ENCODE measurements at places on chromosomes 2 and 18.

- DNase-seq, result no peak
Measured at GRCh38 chr2:181991171-181991885, 5.7 kb downstream of the PPP1R1C start.

- no peak for DNase-seq
Measured at GRCh38 chr2:95231723-95232122, 24.4 kb downstream of the ZNF892 start.

- no peak for DNase-seq
Measured at GRCh38 chr2:189848276-189848675, 64.0 kb downstream of the PMS1 start.

DNA sequence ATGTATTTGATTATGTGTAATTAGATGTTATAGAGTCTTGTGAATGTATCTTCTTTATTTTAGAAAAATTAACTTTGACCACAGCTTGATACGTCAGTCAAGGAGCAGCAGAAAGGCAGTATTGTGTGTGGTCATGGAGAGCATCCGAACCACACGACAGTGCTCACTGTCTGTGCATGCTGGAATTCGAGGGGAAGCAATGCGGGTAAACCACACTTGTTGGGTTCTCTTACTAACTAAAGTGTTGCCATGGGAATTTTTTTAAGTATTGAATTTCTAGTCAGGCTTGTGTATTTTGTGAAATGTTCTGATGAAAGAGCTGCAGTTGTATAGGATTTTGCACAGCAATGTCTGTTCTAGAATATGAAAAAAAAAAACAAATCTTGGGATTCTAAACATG is 4.8 kb downstream of the PJVK start:
- no peak for DNase-seq

- DNase-seq, result no peak
Measured at GRCh38 chr18:74450626-74451025, 6.5 kb downstream of the DIPK1C start.

- no peak for DNase-seq
Measured at GRCh38 chr18:9243029-9243428, 91.5 kb upstream of the TWSG1 start.

DNA sequence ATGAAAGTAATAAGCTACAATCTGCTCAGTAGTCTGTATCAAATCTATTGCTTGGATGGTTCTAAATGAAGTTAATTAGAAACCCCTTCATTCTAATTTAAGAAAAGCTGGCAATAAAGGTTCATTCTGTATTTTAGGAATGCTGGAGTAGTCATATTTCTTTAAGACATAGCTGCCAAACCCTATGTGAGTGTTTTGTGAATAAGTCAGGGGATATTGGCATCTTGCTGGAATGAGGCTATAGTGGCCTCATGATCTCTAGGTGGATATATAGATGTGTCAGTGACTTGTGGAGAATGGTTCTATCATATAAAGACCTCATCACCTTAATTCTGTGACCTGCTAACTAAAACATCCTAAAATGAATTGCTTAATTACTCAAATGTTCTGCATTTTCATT is 196.3 kb downstream of the PDE1A start:
- DNase-seq, result no peak

GRCh38 chr2:201785135-201785534 is 4.4 kb upstream of the ALS2 start:
- DNase-seq, result no peak

DNA sequence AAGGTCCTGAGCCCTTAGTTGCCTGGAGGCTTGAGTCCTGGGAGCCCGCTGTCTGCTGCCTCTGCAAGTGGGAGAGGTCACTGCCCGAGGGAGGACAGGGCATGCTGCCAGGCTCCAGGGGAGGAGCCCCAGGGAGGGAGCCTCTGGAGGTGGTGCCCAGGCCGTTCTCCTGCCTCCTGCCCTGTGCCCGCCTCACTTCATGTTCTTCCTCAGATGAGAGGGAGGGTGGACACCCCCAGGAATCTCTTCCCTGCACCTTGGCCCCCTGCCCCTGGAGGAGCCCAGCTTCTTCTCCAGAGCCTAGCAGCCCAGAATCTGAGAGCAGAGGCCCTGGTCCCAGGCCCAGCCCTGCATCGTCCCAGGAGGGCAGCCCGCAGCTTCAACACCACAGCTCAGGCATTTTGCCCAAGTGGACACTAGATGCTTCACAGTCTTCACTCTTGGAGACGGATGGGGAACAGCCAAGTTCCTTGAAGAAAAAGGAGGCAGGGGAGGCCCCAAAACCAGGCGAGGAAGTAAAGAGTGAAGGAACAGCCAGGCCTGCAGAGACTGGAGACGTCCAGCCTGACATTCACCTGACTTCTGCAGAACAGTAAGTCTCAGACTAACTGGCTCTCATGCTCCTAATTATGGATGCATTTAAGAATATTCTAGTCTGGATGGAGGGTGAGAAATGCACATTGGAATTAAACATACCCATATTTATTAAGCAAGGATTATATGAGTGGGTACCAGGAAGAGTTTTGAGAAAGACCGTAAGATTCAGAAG is 12.1 kb downstream of the PSD4 start:
- DNase-seq, result no peak

DNA sequence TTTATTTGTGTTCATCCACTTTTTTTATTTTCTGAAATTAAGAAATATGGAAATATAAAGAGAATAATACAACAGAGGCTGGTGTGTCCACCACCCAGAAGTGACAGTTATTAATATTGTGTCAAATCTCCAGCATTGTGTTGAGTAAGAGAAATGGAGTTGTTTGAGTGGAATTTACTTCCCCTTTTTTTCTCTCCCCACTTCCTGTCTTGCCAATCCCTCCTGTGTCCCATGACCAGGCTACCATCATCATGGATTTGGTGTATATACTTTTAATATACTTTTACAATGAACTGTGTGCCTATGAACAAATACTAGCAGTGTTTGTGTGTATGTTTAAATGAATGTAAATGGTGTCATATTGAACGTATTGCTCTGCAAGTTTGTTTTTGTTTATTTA is 276.9 kb upstream of the SKOR2 start:
- no peak for DNase-seq

DNA sequence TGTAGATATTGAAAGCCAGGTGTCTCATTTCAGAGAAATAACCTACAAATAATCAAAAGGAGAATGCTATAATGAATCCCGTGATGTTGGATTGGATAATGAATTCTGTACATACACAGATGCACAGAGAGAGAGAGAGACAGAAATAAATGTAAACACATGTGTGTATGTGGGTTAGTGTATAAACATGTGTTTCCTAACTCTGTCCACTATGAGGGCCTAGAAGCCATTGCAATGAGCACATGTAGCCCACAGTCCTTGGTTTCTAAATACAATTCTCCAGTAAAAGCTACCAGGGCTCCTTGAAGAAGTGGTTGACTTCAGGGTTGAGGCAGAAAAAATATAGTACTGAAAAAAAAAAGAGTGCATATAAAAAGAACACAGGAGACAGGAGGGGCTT is 109.5 kb downstream of the INHBB start:
- DNase-seq, result no peak

GRCh38 chr2:127218812-127219170 is 1.3 kb downstream of the CYP27C1 start:
- DNase-seq, result no peak

GRCh38 chr2:219344751-219345430 is 12.3 kb upstream of the RESP18 start:
- no peak for DNase-seq

- DNase-seq, result no peak
Measured at GRCh38 chr2:240928476-240929363, 22.6 kb downstream of the CROCC2 start.

GRCh38 chr18:8617907-8618306 is 8.7 kb downstream of the RAB12 start:
- no peak for DNase-seq

DNA sequence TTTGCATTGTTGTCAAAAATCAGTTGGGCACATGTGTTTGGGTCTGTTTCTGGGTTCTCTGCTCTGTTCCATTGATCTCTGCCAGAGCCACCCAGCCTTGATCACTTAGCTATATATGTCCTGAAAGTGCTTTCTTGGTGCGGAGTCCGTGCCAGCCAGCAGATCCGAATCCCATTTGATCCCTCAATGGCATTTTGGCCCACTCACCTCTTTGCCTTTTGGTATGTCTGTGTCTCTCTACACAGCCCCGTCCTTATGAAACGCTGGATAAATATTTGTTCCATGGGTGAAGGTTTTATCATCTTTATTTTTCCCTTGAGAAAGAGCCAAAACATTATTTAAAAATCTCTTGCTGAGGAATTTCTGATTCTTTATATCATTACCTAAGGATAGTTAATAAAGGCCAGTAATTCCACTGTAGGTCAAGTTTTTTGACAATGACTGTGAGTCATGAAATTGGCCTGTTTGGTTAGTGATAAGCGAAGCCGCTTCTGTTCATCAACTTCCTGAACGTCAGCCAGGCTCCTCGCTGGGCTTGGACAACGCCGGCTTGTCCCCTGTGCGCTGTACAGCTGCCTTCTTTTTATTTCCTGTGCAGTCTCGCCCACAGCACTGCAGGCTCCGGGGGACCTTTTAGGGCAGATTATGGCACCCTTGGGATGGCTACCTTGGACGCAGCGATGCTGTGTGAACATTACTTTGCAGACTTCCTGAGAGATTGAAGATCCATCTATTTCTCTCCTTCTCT is 24.9 kb downstream of the MTCL1 start:
- DNase-seq, result no peak

DNA sequence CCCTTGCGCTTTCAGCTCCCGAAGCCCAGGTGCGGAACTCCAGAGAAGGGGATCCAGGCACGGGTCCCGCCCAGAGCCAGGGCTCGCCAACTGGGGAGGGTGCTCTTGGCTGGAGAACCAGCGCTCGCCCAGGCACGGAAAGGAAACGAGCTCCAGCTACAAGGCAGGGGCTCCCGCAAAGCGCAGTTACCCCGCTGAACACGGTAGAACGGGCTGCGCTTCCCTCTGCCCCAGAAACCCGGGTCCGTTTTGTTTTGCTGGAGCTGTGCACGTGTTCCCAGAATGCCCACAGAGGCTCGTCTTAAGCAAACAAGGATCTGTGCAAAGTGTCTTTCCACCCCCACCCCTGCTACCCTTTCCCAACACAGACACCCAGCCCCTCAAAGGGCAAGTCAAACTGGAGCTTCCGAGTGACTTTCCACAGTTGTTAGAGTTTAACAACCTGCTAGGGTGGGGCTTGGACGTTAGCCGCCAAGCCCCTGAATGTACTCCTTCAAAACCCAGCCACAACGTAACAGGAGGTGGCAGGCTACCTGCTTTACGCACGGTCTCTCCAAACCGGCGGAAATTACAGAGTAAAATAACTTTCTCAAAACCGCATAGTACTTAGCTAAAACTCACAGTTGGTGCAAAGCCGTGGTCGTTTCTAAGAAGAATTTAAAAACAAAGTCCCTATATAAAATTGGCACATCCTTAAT is 775 bp downstream of the RNF125 start:
- DNase-seq, result peak; percentile 85

DNA sequence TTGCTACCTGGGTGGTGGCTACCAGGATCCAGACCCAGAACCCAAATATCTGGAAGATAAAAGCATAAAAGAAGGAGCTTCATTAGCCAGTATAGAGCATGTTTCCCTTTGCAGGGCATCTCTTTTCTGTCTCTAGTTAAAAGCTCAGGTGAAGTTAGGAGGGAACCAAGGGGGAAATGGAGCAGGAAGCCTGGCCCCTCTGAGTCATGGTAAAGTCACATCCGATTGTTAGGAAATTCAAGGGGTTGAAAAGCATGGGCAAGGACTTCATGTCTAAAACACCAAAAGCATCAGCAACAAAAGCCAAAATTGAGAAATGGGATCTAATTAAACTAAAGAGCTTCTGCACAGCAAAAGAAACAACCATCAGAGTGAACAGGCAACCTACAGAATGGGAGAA is 126.9 kb downstream of the RPIA start:
- no peak for DNase-seq

DNA sequence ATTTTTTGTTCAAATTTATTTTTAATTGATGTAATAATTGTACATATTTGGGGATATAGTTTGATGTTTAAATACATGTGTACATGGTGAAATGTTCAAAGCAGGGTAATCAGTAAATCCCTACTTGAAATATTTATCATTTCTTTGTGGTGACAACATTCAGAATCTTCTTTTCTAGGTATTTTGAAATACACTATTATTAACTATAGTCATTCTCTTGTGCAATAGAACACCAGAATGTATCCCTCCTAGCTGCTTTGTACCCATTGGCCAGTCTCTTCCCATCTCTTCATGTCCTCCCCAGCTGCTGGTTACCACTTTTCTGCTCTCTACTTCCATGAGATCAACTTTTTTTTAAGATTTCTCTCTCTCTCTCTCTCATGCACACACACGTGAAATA is 126.5 kb downstream of the ZNF407 start:
- DNase-seq, result no peak

GRCh38 chr2:85756822-85757435 is 3.1 kb downstream of the ATOH8 start:
- DNase-seq, result no peak

GRCh38 chr18:26561769-26562168 is 13.4 kb upstream of the KCTD1 start:
- no peak for DNase-seq

- DNase-seq, result no peak
Measured at GRCh38 chr18:36035253-36035652, 32.1 kb downstream of the RPRD1A start.
